ENCODE measurements at places on chromosomes 1 and 21.
A peak's percentile ranks its signal among the peaks of the same experiment; 100 is the strongest.

DNA sequence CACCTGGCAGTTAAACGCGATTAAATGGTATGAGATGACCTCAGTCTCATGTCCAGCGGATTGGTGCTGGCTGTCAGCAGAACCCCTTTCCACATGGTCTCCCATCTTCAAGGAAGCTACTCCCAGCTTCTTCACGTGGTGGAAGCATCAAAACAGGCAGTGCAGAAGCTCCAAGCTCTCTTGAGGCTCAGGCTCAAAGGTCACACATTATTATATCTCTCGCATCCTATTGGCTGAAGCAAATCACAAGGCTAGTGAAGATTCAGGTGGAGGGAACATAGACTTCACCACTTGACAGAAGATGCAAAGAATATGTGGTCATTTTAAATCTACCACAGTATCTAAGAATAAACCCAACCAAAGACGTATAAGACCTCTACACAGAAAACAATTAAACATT lies 181.9 kb downstream of the VPS13D start:
- DNase-seq, result no peak

- no peak for DNase-seq
Observed at GRCh38 chr1:11664336-11665065, 501 bp downstream of the FBXO6 start.

DNA sequence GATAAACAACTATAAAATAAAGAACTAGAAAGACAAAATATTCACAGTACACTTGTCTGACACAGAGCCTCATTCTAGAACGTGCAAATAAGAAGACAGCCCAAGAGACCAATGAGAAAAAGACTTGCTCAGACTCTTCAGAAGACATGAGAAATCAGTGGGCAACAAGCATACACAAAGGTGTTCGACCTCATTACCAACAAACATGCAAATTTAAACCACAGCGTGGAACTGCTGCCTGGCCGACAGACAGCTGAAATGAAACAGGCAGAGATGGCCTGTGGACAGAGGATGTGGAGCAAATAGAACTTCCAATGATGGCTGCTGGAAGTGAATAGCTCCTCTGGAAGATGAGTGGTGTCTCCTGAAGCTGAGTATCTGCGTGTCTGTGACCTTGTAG lies 22.4 kb upstream of the COL6A1 start:
- no peak for DNase-seq

DNA sequence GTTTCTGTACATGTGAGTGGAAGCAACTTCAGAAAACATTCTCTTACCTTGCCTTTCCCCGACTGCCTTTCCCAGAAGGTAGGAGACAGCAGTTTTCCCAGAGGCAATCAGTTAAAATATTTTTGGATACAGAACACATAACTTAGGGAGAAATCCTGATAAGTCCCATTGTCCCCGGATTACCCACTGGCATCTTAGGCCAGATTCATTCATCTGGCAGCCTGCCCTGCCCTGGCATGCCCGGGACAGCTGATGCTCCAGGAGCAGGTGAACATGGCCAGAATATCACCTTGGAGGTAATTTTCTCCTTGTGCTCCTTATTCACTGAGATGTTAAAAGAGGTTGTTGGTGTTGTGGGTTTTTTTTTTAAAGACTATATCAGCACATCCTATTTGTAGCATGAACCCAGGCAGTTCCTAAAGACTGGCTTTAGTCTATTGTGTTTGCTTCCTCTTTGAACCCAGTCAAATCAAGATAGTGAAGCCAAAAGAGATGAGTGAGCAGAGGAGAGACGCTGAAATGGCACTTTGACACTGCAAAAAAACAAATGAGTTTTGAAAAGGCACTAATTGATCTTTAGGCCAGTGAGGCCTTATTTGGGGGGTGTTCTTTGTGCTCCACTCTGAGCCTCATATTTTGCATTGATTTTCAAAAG lies 139.6 kb downstream of the PLPP3 start:
- no peak for DNase-seq

DNA sequence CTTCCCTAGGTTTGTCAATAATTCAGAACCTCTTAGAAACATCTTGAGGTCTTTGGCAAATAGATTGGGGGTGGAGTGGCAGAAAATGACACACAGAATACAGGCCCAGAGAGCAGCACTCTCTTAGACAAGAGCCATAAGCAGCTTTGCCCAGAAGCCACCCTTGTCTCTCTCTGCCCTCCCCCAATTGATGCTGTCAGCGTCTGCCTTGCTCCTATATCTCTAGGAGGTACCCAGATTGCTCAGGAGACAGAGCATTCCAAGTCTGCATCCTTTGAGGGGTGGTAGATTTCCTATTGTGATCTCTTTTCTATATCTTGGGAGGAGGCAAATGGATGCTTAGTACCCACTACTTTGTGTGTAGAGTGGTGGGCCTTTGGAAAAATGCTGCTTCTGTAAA lies 1.8 kb downstream of the RGL1 start:
- DNase-seq, result no peak

GRCh38 chr1:192669174-192669573 lies 33.2 kb downstream of the RGS13 start:
- no peak for DNase-seq

DNA sequence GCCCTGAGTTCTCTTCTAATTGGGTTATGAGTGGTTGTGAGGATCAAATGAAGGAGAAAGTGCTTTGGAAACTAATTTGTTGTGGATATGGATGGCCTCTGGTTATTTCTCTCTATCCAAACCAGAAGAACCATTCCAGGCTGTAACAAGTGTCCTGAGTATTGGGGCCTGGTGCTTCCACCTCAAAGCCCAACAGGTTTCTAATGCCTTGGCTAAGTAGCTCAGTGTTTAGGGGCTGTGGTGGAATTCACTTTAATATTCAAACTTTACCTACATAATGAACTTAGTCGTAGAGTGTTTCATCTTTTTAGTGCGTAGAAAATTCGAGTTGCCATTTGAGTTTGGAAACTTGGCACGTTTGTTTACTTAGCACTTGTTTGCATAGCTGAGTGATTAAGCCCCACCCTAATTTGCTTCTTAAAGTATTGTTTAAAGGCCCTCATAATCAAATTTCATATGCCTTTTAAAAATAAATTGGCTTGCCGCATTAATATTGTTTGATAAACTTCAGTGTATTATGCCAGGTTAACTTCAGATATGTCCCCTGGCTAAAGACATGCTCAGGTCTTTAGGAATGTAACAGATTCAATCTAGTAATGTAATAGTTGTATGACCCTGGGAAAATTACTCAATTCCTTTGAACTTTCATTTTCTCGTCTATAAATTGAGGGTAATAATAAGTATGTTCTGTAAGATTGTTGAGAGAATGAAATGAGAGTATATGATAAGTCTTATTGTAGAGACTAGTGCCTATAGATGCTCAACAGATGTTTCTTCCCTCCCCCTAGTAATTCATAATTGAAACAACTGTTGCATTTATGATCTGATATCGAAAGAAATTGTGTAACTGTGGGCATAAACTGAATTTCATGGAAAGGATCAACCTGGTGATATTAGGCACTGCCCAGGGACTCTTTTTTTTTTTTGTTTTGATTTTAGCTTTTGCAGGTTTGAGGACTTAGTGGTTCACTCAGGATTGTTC lies 1.6 kb downstream of the AGO4 start:
- DNase-seq, result no peak

DNA sequence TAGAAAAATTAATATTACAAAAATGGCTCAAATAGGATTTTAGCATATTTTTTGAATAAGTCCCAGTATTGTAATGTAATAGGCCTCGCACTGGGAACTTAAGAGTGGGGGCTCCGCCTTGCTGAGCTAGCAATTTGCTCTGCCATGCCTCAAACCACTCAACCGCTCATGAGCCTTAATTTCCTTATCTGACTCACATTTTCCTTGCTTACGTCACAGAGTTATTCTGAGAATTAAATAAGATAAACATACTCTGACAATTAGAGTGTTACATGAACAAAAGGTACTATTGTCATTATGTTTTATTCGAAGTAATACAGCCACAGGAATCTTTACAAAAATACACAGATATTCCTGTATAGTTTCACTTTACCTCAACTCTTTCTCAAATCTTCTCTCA lies 108.1 kb downstream of the SLC44A5 start:
- DNase-seq, result no peak

DNA sequence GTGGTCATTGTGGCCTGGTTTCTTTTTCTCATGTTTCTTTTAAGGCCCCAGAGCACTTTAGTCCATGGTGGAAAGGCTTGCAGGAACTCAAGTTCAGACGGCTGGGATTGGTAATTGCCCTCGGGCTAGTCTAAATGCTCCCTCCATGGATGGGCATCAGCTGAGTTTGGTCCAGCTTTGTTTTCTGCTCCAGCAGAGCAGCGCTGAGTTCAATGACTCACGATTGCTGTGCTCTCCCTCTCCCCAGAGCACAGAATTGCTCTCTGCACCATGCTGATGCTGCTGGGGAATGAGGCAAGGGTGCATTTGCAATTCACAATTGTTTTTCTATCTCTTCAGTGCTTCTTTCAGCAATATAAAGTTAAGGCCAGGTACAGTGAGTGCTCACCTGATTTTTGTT lies 1.8 kb upstream of the OR2T6 start:
- no peak for DNase-seq

DNA sequence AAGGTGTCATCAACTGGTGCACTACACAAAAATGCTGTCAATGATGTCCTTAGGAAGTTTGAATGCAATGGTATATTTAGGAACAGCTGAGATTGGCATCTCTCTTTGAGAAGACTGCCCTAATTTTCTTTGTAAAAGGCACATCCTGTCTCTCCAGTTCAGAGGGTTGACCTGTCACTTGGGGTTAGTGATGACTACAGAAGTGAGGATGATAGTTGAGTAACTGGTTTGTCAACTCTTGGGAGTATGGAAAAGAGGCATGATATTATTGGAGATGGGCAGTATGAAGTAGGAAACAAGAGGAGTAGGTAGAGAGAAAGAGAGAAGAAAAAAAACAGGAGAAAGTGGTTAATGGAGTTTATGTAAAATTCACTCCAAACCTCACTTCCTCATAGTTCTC lies 40.4 kb upstream of the PIGC start:
- DNase-seq, result no peak

DNA sequence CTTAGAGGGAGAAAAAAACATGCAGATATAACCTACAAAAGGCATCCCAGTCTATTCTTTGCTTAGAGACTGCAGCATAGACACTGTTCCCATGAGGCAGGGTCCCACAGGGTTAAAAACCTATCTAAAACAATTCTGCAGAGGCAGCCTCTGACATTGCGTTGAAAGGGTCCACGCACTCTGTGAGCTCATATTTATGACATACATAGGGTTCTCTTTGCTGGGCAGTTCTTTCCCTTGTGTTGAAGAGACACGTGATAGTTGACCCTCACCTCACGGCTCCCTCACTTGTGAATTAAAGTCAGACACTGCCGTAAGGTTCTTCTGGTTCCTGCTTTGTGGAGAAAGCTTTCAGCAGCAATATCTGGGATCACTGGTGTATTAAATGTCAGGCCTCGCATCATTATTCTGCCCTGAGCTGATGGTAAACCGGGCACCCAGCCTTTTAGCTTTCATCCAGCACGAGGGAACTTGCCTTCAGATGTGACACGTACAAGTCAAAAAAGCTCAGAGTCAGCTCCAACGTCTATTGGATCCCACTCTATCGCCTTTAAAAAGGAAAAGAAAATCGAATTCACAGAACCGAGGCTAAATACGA lies 52.8 kb upstream of the HNRNPU start:
- no peak for DNase-seq

- DNase-seq, result no peak
Observed at GRCh38 chr1:9324246-9325096, 31.8 kb downstream of the SPSB1 start.

GRCh38 chr1:223140611-223141405 lies 2.2 kb downstream of the TLR5 start:
- DNase-seq, result no peak

DNA sequence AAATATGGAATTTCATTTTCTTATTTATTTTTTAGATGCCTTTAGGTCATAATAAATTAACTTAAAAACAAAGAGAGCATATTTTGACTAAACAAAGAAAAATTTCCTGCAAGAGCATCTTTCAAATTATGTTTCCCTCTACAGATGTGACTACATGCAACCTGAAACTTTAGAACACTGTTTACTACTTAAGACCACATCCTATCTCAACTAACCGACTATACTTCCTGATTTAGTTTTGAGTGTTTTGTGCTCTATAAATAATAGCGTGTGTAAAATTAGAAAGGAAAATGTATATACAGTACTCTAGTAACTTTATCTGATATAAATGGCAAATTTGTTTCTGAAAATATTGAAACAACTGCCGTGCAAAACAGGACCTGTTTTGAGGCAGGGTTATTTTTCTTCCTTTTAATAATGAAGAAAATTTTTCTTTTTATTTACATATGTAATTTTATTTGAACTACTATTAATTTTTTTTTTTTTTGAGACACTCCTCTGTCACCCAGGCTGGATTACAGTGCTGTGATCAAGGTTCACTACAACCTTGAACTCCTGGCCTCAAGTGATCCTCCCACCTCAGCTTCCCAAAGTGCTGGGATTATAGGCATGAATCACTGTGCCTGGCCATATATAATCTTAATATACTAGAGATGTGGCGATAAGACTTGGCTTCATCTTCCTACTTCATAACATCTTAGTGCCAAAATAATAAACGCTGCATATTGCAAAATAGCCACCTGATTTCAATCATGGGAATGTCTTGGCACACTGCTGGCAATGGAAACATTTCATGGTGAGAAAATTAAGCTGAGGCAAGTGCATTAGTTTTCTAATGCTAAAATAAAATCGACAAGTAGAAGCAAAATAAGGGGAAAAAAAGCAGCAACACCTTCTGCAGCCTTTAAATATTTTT lies 12.3 kb downstream of the ZRANB2 start:
- no peak for DNase-seq

GRCh38 chr1:164709541-164710278 lies 150.7 kb downstream of the PBX1 start:
- no peak for DNase-seq

GRCh38 chr1:226684026-226684425 lies 55.1 kb downstream of the ITPKB start:
- no peak for DNase-seq

DNA sequence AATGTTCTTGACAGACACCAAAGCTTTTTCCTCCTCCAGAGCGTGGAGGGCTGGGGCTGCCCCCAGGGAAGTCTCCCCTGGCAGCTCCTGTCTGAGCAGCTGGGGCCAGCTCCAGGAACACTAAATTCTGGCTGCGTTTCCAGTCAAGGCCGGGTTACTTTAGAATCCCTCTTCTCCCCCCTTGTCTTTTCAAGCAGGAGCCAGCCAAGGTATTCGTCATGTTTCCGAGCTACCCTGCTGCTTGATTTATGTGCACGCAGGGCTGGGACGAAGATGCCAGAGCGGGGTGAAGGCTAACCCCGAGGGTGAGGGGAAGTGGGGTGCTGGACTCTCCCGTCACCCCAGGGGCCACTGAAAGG lies 68.1 kb upstream of the ANGPTL1 start:
- peak; percentile 61 for DNase-seq

- DNase-seq, result no peak
Observed at GRCh38 chr1:50703240-50703639, 256.8 kb downstream of the FAF1 start.

Measured in fibroblast of the conjunctiva (primary cell).